Renal cortical epithelial cell (primary cell): ENCODE measurements at places on chromosomes 5 and 9. TPM values are rescaled to one million over a fixed set of nuclear protein-coding genes. Genes with fewer than 3 reads are reported as not detected.

GRCh38 chr5:33080287-33080686 is 360.5 kb upstream of the TARS1 start:
- DNase-seq: no peak

OTP gene
- not detected in 2 replicates for total RNA-seq

- no peak for DNase-seq
Measured at GRCh38 chr5:181235689-181236366, 7.9 kb downstream of the RACK1 start.

DNA sequence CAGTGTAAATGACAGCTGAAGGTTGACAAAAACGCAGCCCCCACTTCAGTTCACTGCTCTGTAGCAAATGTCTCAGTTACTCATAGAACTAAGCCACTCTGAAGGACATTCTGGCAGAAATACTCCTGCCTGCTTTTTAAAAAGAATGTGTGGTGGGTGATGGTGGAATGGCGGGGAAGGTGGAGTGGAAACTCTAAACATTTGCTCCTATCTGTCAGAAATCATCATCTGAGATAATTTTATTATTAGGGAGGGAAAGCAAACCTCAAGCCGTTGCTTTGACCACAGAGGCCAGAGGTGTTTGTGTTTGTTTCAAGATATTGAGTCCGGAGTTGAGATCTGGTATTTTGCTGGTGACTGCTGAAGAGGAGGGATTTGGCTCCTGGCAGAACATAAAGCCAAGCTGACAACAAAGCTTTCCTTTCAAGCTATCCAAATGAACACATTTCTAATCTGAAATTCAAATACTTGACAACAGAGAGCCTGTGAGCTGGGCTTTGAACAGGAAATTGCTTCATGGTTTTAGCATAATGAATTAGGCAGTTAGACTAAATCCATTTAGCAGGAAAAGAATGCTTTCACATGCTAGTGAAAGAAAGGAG is 362.7 kb downstream of the CSNK1G3 start:
- DNase-seq: peak; percentile 91

DNA sequence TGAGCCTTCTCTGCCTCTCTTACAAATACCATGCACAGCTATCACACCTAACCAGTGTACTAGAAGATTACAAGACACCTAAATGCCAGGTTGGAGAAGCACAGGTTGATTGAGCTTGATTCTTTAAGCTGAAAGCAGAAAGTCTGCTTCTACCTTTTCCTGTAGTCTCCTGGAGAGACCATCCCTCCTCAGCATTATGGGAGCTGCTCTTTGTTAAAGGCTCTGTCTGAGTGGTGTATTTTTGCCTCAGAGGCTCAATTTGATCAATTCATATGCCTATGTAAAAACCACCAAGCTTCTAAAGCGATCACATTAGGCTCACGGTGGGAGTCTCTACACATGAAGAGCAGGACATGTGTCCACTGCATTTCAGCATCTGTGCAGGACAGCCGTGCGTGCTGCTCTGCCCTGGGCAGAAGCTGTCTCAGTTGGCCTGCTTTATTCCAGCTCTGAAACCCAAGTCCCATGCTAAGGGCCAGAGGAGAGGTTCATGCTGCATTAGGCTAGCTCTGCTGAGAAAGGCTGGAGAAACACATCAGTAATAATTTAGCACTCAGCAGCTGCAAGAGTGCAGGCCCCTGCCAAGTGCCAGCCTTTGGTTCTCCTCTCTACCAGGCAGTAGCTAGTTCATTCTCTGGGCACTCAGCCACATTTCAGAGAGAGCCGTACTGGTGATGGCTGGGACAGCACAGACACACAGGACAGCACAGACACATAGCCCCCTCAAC is 41.7 kb downstream of the TMEM167A start:
- no peak for DNase-seq

BRIX1 gene
- 27.3 and 37.9 TPM in 2 replicates for total RNA-seq

ST8SIA4 gene
- 0.17 and 3.9 TPM in 2 replicates for total RNA-seq

UTP15 gene
- total RNA-seq: 22.2 and 24.0 TPM in 2 replicates

- DNase-seq: no peak
Measured at GRCh38 chr5:10564838-10565784, 1.2 kb downstream of the ANKRD33B start.

GRCh38 chr5:94184870-94185269 is 433.5 kb downstream of the KIAA0825 start:
- no peak for DNase-seq

TAS2R1 gene
- total RNA-seq: not detected in 2 replicates

CCL27 gene
- total RNA-seq: not detected in 2 replicates

DNA sequence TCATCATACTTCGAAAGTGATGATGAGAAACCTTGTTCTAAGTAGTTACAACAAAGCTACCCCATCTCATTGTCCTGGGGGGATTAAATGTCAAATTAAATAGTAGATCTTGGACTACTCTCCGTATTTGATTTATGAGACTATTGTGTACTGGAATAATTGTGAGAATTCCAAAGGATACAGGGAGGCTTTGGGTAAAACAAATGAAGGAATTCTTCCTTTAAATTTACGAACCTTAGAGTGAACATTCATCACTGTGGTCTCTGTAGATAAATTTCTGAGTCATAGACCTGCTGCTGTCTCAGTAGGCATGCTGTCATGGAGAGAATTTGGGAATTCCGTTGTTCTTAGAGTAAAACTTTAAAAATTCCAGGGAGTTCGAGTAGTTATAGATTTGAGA is 836.2 kb downstream of the DNAH5 start:
- DNase-seq: no peak

GARNL3 gene
- 9.0 and 13.9 TPM in 2 replicates for total RNA-seq

SLC31A1 gene
- total RNA-seq: 28.7 and 32.4 TPM in 2 replicates

DNA sequence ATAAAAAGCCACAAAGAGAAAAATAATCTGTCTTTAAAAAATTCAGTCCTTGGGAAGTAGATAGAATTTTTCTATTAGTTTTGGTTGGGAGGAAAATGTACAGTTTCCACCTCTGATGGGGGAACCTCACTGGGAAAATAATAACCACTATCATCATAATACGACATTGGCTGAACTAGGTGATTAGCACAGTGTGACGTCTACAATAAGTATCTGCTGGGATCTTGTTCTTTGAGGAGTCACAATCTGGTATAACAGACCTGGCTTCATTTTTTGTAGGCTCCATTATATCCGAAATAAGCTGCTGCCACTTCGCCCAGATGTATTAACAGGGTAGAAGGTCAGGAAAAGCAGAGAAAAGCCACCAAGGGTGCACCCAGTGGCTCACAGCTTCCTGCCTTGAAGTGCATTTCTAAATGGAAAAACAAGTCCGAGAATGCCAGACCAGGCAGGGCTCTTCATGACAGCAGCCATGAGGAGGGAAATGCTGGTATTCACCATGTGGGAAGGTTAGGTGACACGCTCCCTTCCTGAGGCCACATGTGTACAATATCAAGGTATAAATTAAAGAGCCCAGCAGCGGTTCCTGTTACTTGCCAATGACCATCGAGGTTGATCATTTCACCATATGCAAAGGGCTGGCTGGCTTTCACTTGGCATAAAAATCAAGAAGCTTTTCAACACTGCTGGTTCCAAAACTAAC is 152.8 kb downstream of the PRELID2 start:
- DNase-seq: no peak

GRCh38 chr5:69276422-69277174 is 41.9 kb downstream of the CDK7 start:
- DNase-seq: peak; percentile 76

DNA sequence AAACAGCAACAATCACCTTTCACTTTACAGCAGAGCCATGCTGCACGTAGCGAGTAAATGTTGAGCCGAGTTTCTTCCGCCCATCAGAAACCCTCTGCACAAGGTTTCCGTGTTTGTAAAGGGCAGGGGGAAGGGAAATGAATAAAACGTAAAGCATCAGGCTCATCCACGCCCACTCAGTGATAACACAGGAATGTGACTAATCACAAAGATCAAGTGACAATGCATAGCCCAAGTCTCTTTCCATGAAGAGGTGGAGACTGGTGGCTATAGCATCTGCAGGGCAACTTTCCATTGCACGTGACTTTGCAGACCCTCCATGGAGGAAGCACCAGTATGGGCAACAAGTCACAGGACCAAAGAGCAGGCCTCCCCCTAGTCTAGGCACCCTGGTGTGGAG is 56.6 kb downstream of the CAMSAP1 start:
- no peak for DNase-seq

- no peak for DNase-seq
Measured at GRCh38 chr5:100902440-100903038, 543 bp downstream of the ST8SIA4 start.

EDIL3 gene
- 6.9 and 10.1 TPM in 2 replicates for total RNA-seq

- DNase-seq: peak; percentile 81
Measured at GRCh38 chr9:37760416-37761161, 7.0 kb downstream of the TRMT10B start.

ACTL7A gene
- total RNA-seq: not detected in 2 replicates

NXNL2 gene
- total RNA-seq: 5.2 and 15.3 TPM in 2 replicates

- DNase-seq: no peak
Measured at GRCh38 chr5:172835290-172835993, 1.4 kb downstream of the ERGIC1 start.

GRCh38 chr5:43255704-43256103 is 57.5 kb downstream of the HMGCS1 start:
- peak; percentile 4 for DNase-seq

DNA sequence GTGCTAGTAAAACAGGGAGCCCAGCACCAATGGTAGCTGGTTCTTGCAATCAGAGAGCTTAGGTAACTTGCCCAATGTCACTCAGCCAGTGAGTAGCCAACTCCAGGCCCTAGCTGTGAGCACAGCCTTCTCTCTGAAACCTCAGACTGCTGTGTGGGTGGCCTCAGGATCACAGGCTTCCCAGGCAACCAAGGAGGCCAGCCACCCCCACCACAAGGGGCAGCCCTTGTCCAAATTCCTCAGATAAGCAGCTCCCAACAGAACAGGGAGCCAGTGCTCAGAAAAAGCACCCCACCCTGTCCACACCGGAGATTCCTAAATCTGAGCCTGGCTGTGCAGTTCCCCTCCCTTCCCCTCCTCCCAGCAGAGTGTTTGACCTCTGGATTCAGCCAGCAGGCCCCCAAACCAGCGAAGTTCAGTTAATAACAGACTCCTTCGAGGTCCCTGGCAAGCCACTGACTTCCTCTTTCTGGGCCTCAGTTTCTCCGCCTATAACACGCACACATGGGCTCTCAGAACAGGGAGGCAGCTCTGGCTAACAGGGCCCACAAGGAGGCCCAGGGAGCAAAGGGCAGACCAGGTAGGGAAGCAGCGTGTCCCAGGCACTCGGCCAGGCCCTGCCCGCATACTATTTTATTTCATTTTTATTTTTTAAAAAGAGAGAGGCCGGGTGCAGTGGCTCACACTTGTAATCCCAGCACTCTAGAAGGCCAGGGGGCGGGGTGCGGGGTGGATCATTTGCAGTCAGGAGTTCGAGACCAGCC is 2.7 kb downstream of the EEIG1 start:
- peak; percentile 67 for DNase-seq

GRCh38 chr5:142636093-142636492 is 49.8 kb downstream of the FGF1 start:
- no peak for DNase-seq

DNA sequence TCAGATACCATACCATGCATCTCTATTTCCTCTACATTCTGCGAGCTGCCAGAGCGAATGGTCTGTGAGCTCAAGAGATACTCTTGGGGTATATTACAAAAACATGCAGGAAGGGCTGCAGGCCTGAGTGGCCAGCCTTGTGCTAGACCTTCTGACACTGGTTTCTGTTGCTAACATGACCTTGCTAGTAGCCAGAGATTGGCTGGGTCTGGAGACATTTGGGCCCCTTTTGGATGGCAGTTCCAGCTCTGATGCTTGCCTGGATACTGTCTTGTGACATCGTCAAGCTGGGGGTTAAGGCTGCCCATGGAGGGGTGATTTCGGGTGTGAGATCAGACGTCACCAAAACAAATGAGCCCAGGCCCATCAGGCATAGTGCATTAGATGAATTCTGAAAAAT is 56.1 kb upstream of the FSTL4 start:
- DNase-seq: no peak

DNA sequence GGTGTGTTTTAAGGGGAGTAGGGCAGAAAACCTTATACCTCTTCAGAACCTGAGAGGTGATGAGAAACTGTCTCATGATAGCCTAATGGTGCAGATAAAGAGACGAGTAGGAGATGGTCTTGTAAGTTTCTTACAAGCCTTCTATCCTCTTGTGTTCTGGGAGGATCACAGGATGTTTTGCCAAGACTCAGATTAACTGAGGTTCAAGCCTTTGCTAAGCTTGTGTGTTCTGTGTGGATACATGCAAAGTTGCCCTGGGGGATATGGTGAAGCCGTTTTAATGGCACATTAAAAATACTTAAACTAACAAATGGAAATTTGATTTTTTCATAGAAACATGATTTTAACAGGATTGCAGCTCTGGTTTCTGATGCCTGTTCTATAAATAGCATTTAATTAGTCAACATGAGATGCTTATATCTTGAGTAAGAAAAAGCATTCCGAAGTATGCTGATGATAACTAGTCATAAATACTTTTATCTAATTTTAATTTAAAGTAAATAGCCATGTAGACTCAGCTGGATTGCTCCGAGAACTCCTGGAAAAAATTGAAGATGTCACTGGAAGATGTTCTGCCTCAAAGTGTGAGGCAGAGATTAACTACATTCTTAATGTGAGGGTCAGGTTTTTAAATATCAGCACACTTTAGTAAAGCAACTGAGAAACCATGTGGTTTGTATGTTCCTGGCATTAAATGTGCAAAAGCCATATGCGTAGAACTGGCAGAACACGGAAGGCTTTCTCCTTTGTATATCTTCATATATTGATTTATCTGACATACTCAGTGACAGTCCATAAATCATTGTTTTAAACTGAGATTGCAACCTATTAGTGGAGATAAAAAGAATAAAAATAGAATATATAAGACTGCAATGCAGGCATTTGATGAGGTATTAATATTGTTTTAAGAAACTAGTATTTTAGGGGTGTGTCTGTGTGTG is 53.7 kb downstream of the IPO11 start:
- DNase-seq: no peak

DNA sequence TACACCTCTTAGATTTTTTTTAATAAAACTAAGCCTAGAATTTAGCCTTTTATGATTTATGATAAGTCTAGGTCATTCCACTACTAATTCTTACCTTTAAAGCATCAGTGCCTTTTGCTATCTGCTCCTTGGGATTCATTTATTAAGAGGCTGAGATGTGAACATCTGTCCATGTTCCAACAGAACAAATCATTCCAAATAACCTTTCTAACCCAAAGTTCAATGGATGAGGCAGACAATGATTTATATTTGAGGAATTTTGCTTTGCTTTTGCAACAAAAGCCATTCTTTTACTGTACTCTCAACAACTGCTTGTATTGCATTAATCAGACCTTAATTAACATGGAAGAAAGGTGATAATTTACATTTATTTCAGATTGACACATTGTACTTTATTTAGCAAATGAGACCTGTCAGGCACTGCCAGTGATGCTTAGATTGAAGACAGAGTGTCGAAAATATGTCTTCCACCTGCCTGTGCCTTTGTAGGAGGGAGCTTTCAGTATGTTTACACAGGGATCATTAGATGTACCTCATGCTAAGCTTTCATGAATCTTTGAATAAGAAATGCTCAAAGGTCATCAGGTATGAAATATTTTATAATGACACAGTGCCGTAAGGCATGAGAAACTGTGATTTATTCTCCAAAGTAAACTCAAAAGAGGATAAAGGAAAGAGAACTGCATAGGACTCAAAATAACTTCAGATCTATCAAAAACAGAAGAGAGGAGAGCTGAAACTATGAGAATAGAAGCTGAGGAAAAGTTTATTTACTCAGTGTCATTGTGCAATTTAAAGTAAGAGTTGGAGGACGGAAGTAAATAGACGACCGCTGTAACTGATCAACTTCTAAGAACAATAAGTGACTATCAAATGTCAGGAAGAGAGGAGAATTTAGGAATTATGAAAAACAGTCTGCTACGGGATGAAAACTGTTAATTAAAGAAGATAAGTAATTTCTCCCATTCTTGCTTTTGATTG is 36.7 kb upstream of the IZUMO3 start:
- no peak for DNase-seq
